MV-4-11 (cell line): ENCODE measurements at places on chromosomes 12 and 14.

DNA sequence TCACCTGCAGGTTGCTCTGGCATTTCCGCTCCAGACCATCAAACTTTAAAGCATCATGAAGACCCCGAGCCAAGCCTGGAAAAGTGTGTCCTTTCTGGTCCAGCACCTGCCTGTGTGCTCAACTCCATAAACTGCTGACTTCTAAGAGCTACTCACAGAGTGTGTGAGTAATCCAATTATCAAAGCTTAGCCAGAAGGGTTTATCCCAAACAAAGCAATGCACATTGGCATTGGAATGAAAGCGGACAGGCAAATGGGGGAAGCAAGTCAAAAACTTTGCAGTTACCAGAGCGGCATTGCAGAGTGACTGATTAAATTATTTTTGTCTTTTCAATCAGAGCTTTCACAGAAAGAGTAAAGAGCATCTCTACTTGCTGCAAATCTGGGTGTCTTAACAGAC is 1262.4 kb upstream of the SEL1L start:
- no peak for DNase-seq

- DNase-seq: no peak
Observed at GRCh38 chr12:130719263-130719859, 3.3 kb upstream of the RIMBP2 start.

DNA sequence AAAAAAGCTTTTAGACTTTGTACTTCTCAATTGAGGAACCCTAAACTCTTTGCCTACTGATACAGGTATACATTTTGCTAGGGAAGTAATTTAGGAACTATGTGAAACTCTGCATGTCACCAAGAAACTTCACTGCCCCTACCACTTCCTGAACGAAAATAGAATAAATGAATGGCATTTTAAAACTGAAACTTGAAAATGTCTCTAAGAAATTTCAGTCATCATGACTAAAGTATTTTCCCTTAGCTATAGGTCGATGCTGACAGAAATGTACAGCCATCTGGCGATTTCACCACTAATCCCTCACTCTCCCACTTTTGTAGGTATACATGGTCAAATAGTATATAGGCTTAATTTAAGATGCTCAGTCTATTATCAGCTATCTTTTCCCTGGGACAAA is 194.9 kb upstream of the SYT10 start:
- DNase-seq: peak; percentile 68

GRCh38 chr12:108309674-108310312 is 29.3 kb downstream of the CMKLR1 start:
- peak; percentile 75 for DNase-seq

DNA sequence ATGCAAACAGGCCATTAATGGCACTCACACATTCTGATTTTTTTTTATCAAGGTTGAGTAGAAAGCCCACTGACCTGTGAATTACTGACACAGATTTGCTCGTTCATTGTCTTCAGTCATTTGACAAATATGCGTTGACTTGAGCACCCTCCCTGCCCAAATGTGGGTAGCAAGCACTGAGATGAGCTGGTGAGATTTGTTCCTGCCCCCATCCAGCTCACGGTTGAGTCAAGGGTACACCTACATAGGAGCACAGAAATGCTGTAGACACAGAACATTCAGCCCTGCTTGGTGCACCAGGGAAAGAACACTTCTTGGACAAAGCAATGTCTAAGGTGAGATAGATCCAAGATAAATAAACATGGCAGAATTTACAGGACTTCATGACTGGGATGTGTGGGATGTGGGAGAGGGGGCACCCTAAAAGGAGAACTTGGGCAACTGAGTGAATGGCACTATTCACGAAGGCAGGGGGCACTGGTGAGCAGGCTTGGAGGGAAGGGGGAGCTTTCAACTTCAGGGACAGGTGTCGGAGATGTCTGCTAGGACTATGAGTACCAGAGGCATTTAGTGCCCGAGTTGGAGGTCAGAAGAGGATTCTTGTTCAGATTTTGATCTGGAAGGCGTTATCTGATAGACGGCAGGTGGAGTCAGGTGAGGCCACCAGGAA is 213.4 kb downstream of the VRK1 start:
- no peak for DNase-seq

DNA sequence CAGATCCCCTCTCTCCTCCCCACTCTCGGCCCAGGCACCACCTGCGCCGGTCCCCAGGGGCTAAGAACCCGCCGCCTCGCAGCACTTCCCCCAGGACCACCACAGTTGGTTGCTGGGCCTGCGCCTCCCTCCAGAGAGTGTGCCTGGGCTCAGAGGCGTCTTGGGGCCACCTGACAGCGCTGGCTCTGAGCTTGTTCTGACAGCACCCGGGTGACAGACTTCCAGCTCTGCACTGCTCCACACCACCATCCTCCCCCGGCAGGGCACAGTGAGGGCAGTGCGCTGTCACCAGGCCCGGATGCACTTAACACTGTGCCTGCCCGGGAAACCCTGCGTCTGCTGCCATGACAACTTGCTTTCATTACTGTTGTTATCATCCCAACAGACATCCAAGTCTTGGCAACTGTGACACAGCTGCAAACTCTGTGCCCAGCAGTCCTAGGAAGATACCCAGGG is 6.6 kb downstream of the BRF1 start:
- DNase-seq: peak; percentile 64

- peak; percentile 67 for DNase-seq
Observed at GRCh38 chr12:121334513-121335343, 17.5 kb downstream of the ANAPC5 start.

DNA sequence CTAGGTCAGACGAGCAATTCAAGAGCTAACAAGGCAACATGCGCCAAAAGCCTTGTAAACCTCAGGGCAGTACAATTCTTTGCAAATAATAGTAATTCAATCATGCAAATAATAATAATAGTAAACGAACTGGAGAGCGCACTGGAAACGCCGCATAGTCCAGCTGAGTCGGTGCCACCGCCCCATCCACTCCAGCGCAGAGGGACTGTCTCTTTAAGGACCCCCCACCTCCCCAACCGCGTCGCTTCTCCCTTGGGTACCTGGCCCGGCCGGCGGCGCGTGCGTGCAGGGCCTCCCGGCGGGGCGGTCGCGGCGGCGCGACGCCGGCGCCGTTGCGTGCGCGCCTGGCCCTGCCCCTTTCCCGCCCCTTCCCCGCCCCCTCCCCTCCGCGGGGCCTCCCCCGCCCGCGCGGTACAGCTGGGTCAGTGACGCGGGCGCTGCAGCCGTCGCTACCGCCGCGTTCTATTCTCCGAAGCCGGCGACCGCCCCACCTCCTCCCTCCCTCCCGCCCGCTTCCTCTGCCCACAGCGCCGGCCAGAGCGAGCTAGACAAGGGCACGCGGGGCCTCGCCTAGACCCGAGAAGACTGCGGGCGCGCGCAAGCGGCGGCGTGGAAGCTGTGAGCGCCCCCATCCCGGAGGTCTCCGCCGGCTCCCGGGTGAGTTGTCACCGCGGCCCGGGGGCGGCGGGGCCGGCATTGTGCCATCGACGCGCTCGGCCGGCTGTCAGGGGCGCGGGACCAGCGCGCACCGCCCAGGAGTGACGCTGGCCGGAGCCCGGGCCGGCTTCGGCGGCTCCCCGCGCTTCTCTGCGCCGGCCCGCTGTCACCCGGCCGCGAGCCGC is at the start of gene SUSD6:
Gene SUSD6, plus strand, starts transcription at position 425 of the 842 bp plus-strand sequence. CDS start 46,997 bp downstream, outside the sequence.
- peak; percentile 80 for DNase-seq
